ENCODE measurements at places on chromosomes 12 and 14. TPM values are rescaled to one million over a fixed set of nuclear protein-coding genes. Genes with fewer than 3 reads are reported as not detected.

GRCh38 chr12:15852383-15852782, 29.8 kb upstream of the STRAP start:
- DNase-seq = no peak

SLC25A47 gene
- total RNA-seq = not detected

DNA sequence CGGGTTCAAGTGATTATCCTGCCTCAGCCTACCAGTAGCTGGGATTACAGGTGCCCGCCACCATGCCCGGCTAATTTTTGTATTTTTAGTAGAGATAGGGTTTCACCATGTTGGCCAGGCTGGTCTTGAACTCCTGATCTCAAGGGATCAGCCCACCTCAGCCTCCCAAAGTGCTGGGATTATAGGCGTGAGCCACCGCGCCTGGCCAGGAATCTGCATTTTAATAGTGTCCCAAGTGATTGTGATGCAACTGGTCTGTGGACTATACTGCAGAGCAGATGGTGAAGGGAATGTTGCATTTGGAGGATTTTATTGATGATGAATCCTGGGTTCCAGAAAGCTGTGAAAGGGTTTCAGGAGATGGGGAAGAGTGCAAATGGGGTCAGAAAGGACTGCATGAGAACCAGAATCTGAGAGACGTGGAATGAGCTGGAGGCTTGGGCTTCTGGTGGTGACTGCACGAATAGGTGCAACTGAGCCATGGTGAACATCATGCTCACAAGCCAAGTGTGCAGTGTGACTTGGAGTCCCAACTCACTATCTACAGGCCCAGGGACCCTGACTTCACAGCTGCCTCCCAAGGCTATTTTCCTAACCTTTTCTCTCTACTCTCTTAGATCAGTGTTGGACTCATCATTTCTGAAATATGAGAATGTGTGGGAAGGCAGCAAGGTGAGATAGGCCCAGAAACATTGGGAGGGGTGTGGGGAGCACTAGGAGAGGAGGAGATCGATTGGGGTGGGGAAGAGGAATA, 4.5 kb downstream of the RPS26 start:
- DNase-seq = no peak

DNA sequence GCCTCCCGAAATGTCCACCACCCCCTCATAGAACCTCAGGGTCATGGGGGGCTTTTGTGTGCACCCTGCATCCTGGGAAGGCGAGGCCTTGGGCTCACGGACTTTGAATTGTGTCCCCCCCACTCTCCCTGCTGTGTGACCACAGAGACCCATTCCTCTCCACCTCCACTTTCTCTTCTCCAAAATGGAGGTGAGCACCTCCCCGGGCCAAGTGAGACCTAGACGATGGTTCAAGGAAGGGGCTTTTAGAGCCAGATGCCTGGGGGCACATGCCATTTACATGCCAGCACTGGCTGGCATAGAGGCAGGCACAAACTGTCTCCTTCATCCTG, 33.5 kb downstream of the CYP46A1 start:
- no peak for DNase-seq

OR4K1 gene
- not detected for total RNA-seq

DNA sequence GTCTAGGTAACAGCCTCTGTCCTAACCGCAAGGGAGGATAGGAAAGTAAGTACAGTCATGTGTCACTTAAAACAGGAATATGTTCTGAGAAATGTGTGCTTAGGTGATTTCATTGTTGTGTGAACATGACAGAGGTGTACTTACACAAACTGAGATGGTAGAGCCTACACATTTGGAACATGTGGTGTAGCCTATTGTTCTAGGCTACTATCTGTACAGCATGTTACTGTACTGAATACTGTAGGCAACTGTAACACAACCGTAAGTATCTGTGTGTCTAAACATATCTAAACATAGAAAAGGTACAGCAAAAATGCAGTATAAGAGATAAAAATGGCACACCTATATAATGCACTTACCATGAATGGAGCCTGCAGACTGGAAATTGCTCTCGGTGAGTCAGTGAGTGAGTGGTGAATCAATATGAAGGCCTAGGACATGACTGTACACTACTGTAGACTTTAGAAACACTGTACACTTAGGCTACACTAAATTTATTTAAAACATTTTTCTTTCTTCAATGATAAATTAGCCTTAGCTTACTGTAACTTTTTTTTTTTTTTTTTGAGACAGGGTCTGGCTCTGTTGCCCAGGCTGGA, 13.2 kb upstream of the MDM2 start:
- DNase-seq = no peak

PKP2 gene
- total RNA-seq = 0.71 TPM

DNA sequence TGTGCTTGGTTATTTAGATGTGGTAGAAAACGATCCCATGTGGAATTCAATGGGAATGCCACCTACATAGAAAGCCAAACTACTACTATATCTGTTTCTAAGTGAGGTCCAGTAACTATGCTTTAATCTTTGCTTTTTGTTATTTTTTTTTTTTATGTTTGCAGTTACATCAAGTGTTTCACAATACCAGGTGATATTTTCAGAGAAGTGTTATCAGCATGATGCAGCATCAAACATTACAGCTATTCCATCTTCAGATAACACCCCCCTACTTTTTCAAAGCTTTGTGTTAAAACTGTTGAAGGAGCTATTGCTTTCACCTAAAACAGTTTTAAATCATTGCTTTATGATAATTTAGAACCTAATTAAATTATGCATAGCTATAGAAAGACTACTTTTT, 163.8 kb upstream of the SLC16A7 start:
- DNase-seq = no peak

KCNA5 gene
- total RNA-seq = 8.9 TPM

- DNase-seq = no peak
Measured at GRCh38 chr14:79467835-79468234, 743.5 kb downstream of the DIO2 start.

GRCh38 chr12:51021694-51022093, 4.5 kb downstream of the SLC11A2 start:
- DNase-seq = no peak

GRCh38 chr12:56020423-56021184, at the start of gene IKZF4:
Gene IKZF4 (plus strand): TSS chr12:56021043. CDS start chr12:56021494, 451 bp downstream.
- peak; percentile 89 for DNase-seq

CLEC4E gene
- 1.9 TPM for total RNA-seq

GRCh38 chr12:30012816-30013450, 229.2 kb upstream of the TMTC1 start:
- no peak for DNase-seq

KIF26A gene
- total RNA-seq = 1.3 TPM

GRCh38 chr12:22740656-22741355, 115.8 kb downstream of the ETNK1 start:
- no peak for DNase-seq

- no peak for DNase-seq
Measured at GRCh38 chr14:63875311-63875710, 22.5 kb downstream of the SYNE2 start.

DNA sequence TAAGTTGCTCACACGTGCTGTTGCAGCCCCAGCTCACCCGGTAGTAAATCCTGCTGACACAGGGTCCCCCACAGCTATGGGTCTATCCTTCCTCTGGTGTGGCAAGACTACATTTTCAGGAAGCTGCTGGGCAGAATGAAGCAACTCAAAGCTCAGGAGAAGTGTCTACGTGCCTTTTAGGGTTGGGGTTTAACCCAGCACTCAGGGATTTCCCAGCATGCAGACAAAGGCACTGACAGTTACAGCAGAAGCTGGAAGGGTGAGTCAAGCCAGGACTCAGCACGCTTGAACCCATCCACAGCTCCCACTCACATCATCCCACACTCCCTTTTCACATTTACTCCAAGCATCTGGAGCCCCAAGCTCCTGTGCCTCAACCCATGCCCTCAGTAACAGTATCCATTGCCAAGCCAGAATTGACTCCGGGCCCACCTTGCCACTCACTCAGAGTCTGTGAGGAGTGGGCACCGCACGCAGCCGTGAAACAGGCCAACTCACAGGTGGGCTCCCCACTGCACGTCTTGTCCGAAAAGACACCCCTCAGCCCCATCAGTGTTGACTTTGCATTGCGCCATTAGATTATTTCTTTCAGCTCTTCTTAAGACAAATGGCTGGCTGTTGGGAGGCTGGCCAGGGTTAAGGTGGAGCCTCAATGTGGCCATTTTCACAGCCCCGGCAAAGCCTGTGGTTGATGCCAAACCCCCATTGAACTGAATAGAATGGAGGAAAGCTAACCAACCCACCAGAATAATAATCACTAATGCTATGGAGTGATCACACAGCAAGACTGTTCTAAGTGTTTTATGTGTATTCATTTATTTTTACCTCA, 59.6 kb downstream of the ZFP36L1 start:
- no peak for DNase-seq

DNA sequence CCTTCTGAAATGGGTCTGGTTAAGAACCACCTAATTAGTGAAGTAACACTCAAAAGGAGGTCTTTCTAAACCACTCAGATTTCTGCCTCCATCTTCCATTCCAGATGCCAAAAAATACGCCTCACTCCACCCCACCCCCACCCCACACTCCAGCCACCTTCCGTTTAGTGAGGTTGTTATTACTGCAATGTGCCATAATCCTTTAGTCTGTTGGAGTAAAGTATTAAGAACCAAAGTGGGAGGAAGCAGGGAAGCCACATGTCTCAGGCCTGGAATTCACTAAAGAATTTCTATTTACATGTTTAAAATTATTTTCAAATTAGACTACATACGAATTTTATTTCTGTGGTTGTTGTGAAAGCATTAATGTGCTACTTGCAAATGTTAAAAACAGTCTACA, 7.4 kb downstream of the KIF21A start:
- DNase-seq = no peak

DNA sequence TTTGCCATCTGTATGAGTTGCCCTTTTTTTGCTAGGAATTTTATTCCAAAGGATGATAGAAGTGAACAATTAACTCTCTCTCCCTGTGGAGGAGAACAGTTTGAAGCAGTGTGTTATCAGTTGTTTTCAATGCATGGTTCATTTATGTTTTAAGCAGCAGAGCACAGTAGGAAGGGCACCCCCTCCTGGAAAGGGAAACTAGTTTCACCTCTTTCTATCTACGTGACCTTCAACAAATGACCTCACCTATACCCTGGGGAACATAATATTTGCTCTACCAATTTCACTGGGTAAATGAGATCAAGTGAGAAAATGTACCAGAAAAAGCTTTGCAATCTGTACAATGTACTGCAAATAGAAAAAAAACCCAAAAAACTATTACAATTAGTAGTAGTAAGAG, 5.4 kb upstream of the DCP1B start:
- no peak for DNase-seq

MANSC4 gene
- not detected for total RNA-seq

PPP1R1A gene
- total RNA-seq = 24.5 TPM

KRT79 gene
- total RNA-seq = not detected

CMA1 gene
- total RNA-seq = not detected

NGB gene
- 3.5 TPM for total RNA-seq

LRP6 gene
- total RNA-seq = 36.0 TPM

GRCh38 chr12:52353766-52354165, 13.5 kb downstream of the KRT85 start:
- no peak for DNase-seq

THAP2 gene
- total RNA-seq = 3.5 TPM

CEBPE gene
- total RNA-seq = not detected

GRCh38 chr12:117629454-117629853, 268.0 kb upstream of the NOS1 start:
- no peak for DNase-seq

DNA sequence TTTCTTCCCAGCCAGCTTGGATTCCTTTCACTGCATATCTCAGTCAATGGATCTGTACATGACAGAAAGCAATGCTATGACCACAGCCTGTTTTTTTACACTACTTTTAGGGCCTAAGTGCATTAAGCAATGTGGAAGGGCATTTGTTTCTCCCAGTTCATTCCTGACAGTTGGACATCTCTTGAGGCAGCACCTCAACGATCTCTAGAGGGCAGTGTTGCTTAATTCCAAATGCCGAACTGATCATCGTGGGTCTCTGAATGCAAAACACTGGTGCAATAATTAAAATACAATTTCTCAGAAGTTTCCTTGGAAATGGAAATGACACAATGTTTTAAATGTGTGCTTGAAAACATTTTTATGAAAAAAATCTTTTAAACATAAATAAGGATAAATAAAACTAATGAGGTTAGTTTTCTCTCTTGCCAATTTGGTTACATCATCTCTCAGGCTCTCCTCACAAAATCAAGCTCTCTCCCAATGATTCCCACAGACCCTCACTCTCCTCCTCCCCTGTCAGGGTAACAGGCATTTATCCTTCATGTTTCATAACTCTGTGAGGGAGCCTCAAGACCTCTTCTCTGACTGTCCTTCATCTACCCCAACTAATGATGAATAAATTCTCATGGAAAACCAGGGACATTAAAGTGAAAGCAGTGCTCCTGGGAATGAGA, 192.4 kb upstream of the SLC16A7 start:
- no peak for DNase-seq

DNA sequence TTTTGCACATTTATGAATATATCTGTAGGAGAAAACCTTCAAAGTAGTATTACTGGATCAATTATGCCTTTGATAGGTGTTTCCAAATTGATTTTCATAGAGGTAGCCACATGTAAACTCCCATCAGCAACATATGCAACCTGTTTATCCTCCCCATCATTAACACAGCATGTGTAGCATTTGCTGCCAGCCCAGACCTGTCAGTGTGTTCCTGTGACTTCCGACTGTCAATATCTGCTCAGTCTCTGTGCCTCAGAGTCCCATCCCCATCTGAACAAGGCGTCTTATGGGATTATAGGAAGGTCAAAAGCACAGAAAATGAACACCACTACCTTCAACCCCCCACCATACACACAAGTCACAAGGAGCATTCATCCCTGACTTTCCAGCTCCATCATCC, 9.5 kb upstream of the CAPRIN2 start:
- DNase-seq = no peak

DNA sequence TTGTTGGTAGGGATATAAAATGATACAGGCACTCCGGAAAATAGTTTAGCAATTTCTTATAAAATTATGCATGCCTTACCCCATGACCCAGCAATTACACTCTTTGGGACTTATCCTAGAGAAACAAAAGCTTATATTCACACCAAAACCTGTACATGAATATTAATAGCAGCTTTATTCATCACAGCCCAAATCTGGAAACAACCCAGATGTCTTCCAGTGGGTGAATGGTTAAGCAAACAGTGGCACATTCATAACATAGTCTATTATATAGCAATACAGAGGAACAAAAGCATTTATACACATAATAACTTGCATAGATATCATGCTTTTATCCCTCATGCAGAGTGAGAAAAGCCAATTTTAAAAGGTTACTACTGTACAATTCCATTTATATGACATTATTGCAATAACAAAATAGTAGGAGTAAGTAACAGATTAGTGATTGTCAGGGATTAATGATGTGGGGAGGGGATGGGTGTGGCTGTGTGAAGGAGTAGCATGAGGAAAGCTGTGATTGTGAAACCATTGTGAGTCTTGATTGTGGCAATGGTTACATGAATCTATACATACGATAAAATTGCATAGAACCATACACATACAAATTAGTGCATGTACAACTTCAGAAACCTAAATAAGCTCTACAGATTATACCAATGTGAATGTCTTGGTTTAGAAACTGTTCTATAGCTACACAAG, 363.1 kb upstream of the OR4E1 start:
- no peak for DNase-seq
